ENCODE measurements at places on chromosomes 2 and 18. TPM values are rescaled to one million over a fixed set of nuclear protein-coding genes. Genes with fewer than 3 reads are reported as not detected.

RIT2 gene
- total RNA-seq: 5.1 TPM

LAMA1 gene
- 4.7 TPM for total RNA-seq

MRPL44 gene
- 53.0 TPM for total RNA-seq

REG1B gene
- total RNA-seq: not detected

MEIS1 gene
- 3.4 TPM for total RNA-seq

SLC25A52 gene
- not detected for total RNA-seq

CDH19 gene
- not detected for total RNA-seq

CGREF1 gene
- 0.31 TPM for total RNA-seq

SMCHD1 gene
- total RNA-seq: 26.6 TPM

MYO5B gene
- 12.4 TPM for total RNA-seq

GPAT2 gene
- not detected for total RNA-seq

PSTPIP2 gene
- total RNA-seq: 0.08 TPM

SLC16A14 gene
- 2.5 TPM for total RNA-seq

KIAA2012 gene
- not detected for total RNA-seq

RUFY4 gene
- total RNA-seq: not detected

LIMS3 gene
- not detected for total RNA-seq

DDX1 gene
- total RNA-seq: 46.2 TPM

CMPK2 gene
- 4.8 TPM for total RNA-seq

TSPYL6 gene
- not detected for total RNA-seq

SP140 gene
- total RNA-seq: not detected

KIF5C gene
- total RNA-seq: 1.7 TPM

SNRNP27 gene
- total RNA-seq: 63.7 TPM

TEX44 gene
- total RNA-seq: not detected

TXNDC2 gene
- total RNA-seq: 0.29 TPM

GCC2 gene
- 7.9 TPM for total RNA-seq

GULP1 gene
- 31.2 TPM for total RNA-seq

BCL2L11 gene
- 2.7 TPM for total RNA-seq

ATP9B gene
- total RNA-seq: 8.2 TPM

FAM228A gene
- not detected for total RNA-seq

TTN gene
- not detected for total RNA-seq

PLEKHB2 gene
- total RNA-seq: 125 TPM

ACADL gene
- total RNA-seq: not detected

POTEI gene
- total RNA-seq: 0.31 TPM

MLPH gene
- 9.9 TPM for total RNA-seq

RTP5 gene
- not detected for total RNA-seq

GREB1 gene
- 6.6 TPM for total RNA-seq

All from H4 (cell line).